ENCODE measurements at places on chromosomes 3 and 15. TPM values are rescaled to one million over a fixed set of nuclear protein-coding genes. Genes with fewer than 3 reads are reported as not detected.

NEK4 gene
- total RNA-seq, result 11.9 TPM

CPOX gene
- 29.8 TPM for total RNA-seq

SPINK8 gene
- not detected for total RNA-seq

EXD1 gene
- not detected for total RNA-seq

ACOX2 gene
- 0.39 TPM for total RNA-seq

RMDN3 gene
- 13.6 TPM for total RNA-seq

FMN1 gene
- 0.23 TPM for total RNA-seq

CADM2 gene
- not detected for total RNA-seq

MINDY4B gene
- not detected for total RNA-seq

ST3GAL6 gene
- total RNA-seq, result 10.8 TPM

MB21D2 gene
- 9.2 TPM for total RNA-seq

GPR149 gene
- not detected for total RNA-seq

HESX1 gene
- 0.55 TPM for total RNA-seq

GPR160 gene
- total RNA-seq, result 1.0 TPM

CCPG1 gene
- 16.9 TPM for total RNA-seq

MYH15 gene
- 0.31 TPM for total RNA-seq

ZIC4 gene
- total RNA-seq, result not detected

EFCAB12 gene
- not detected for total RNA-seq

GP5 gene
- total RNA-seq, result not detected

PRKCD gene
- 6.6 TPM for total RNA-seq

NCEH1 gene
- 18.1 TPM for total RNA-seq

PLA2G4E gene
- 0.27 TPM for total RNA-seq

SLC22A13 gene
- total RNA-seq, result not detected

C2CD4A gene
- total RNA-seq, result not detected

ZNF620 gene
- total RNA-seq, result 0.39 TPM

ADAMTS9 gene
- total RNA-seq, result 0.08 TPM

SLC28A1 gene
- not detected for total RNA-seq

CHDH gene
- 0.08 TPM for total RNA-seq
